Activated T-helper 1 cell treated with Interleukin-2 at 50 U/mL for 16 hours (primary cell): ENCODE measurements at places on chromosomes 3 and 15.

DNA sequence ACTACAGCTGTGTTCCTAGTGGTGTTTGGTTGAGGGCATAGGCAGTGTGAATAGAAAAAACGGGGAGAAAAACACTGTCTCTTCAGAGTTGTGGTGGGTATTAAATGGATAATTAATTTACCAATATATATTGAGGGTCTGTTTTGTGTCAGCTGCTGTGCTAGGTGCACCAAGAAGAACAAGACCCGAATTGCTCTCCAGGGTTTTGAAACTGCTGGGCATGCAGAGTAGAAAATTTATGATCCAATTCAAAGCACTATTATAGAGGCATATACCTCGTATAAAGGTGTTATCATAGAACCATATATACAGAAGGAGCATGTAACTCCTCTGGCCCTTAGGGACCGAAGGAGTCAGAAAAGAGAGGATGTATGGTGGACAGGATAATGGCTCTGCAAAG is 1.6 kb upstream of the NMD3 start:
- no peak for DNase-seq

DNA sequence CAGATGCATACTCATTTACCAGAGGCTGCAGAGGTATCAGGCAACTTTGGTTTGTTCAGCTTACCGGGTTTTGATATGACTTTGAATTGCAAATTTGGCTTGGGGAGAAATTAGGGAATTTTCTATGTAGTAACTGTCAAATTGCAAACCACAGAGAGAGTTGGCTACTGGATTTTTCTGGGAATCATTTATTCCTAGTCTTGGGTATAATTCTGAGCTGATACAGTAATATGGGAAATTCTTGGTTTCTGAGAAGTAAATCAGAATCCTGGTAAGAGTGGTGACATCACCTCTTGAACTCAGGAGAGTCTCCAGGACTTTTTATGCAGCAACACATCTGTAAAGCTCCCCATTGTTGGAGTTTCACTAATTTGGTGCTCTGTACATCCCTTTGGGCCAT is 39.0 kb downstream of the GAP43 start:
- no peak for DNase-seq

GRCh38 chr3:9405756-9406155 is 8.3 kb downstream of the SETD5 start:
- no peak for DNase-seq

- no peak for DNase-seq
Measured at GRCh38 chr3:114144909-114145688, 33.8 kb downstream of the DRD3 start.

DNA sequence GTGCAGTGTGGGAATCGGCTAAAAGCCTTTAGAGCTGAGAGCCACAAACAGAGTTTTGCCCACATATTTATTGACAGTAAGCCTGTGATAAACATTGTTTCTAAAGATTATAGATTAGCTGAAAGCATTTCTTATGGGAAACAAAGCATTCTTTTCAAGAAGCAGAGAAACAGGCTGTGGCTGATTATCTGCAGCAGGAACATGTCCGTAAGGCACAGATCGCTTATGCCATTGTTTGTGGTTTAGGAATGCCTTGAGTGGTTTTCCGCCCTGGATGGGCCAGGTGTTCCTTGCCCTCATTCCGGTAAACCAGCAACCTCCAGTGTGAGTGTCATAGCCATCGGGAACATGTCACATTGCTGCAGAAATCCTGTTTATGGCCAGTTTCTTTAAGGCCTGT is 12.5 kb downstream of the XYLB start:
- DNase-seq = no peak

DNA sequence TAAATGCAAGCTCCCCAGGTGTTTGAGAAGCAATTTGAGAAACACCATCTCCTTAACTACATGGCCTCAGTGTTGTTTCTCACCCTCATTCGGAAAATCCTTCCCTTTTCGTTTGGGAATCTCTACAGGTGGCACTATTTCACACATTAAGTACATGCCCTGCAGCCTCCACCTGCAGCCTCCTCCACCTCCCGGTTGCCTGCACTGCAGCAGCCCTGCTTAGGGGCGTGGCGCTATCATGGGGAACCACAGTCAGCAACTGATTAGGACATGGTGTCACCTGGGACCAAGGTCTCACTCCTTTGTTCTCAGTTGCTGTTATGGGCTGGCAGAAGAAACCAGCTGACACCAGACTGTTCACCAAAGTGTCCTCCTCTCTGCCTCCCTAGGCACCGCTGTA is 11.7 kb upstream of the ZNF774 start:
- no peak for DNase-seq

DNA sequence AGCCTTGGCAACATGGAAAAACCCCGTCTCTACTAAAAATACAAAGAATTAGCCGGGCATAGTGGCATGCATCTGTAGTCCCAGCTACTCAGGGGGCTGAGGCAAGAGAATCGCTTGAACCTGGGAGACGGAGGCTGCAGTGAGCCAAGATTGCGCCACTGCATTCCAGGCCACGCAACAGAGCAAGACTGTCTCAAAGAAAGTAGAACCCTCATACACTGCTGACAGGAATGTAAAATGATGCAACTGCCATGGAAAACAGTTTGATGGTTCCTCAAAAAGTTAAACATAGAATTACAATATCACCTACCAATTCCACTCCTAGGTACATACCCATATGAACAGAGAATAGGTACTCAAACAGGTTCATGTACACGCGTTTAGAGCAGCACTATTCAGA is 158.9 kb downstream of the TBC1D5 start:
- no peak for DNase-seq

GRCh38 chr15:66603301-66604179 is 37.7 kb upstream of the LCTL start:
- DNase-seq = peak; percentile 30

GRCh38 chr3:72452745-72453144 is 395.5 kb downstream of the SHQ1 start:
- no peak for DNase-seq

- DNase-seq = no peak
Measured at GRCh38 chr15:84772467-84772866, 24.1 kb downstream of the ZNF592 start.

DNA sequence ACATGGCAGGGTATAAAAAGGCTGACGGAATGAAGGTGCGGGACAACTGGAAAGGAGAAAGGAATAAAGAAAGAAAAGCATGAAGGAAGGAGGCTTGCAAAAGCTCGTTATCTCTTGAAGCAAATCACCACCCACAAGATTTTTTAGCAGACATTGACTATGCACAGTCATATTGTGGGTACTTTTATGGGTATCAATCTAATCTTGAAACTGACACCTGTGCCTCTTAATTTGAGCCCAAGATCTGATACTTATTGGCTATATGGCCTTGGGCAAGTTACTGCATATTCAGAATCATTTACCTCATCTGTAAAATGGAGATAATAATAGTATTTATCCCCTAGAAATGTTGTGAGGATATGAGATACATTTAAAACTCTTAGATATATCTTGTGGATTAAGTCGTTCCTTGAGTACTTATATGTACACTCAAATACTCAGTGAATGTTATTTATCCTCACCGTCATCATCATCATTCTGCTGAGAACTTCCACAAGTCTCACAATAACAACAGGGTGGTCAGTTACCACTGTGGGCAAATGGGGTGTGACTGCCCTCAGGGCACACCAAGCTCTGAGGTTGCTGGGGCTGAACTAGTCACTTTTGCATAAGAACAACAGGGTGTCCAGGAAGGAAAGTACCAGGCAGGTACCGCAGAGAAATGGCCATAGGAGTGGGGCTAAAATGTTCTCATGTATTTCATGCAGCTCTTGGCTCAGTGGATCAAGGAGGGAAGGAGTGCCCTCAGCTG is 266.1 kb downstream of the SLC9A9 start:
- DNase-seq = no peak
